ENCODE measurements at places on chromosomes 5 and 9. TPM values are rescaled to one million over a fixed set of nuclear protein-coding genes. Genes with fewer than 3 reads are reported as not detected.

TBC1D2 gene
- total RNA-seq = 87.4 TPM

IL13 gene
- total RNA-seq = not detected

DNA sequence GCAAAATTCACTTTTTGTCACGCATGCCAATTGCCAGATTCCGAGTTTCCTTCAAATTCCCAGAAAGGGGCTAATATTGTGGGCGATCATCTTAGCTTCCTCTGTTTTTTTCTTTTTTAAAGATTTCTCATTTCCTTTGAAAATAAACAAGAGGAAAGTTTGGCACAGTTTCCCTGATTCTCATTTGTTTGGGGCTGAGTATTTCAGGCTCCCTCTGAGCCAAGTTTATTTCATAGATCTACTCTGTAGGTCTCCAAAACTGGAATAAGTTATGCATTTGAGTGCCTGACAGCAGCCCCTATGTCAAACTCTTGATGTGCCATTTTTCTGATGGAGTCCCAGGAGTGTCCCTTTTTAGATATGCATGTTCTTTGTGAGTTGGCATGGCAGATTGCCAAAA, 1297.2 kb upstream of the WWC1 start:
- H3K36me3 ChIP-seq = no peaks in the 10 kb centered on the region
- no peak overlapping the region for H3K27ac ChIP-seq
- DNase-seq = peak; percentile 17

- no peak overlapping the region for H3K4me3 ChIP-seq
- H3K4me1 ChIP-seq = no peaks in the 10 kb centered on the region
- no peaks in the 10 kb centered on the region for H3K36me3 ChIP-seq
- no peak for DNase-seq
- no peak overlapping the region for H3K27ac ChIP-seq
These were observed 7.2 kb downstream of the SPATA31E1 start for GRCh38 chr9:87889882-87890252.

DNA sequence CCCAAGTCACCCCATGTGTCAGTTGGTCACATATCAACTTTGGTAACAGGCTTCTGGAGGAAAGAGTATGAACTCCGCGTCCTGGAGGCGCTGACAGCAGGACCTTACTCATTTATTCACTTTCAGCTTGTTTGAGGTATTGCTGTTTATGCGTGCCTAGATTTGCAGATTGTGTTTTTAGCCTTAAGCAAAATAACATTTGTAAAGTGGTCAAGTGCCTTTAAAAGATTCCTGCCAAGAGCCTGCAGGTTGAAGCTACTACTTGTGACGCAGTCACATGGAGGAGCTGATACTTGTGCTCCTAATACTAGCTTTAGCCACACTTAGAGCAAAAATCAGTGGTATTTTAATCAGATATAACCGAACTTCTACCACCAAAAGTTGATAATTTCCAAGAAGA, 351.3 kb downstream of the ADGRV1 start:
- no peaks in the 10 kb centered on the region for H3K27me3 ChIP-seq
- no peak overlapping the region for H3K4me3 ChIP-seq
- H3K27ac ChIP-seq = no peak overlapping the region
- DNase-seq = no peak
- H3K4me1 ChIP-seq = no peaks in the 10 kb centered on the region

- H3K27me3 ChIP-seq = no peaks in the 10 kb centered on the region
- no peaks in the 10 kb centered on the region for H3K4me1 ChIP-seq
- peak; percentile 19 for DNase-seq
- H3K4me3 ChIP-seq = no peak overlapping the region
These were observed 65.5 kb upstream of the HSPB3 start for GRCh38 chr5:54390015-54390414.

All from left lung (tissue), 14 donors.